ENCODE measurements at places on chromosomes 4 and X. TPM values are rescaled to one million over a fixed set of nuclear protein-coding genes. Genes with fewer than 3 reads are reported as not detected.

The FGF2 gene
- total RNA-seq: 4.0 TPM

DNA sequence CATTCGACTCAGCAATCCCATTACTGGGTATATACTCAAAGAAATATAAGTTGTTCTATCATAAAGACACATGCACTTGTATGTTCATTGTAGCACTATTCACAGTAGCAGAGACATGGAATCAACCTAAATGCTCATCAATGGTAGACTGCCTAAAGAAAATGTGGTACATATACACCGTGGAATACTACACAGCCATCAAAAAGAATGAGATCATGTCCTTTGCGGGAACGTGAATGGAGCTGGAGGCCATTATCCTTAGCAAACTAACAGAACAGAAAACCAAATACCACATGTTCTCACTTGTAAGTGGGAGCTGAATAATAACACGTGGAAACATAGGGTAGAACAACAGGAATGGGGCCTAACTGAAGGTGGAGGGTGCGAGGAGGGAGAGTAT is 44.9 kb downstream of the TMEM131L start:
- DNase-seq: no peak

The RNF128 gene
- total RNA-seq: not detected

The CORIN gene
- total RNA-seq: not detected

The PRKG2 gene
- 0.40 TPM for total RNA-seq

GRCh38 chrX:15825936-15826335 is 28.7 kb downstream of the AP1S2 start:
- DNase-seq: no peak

DNA sequence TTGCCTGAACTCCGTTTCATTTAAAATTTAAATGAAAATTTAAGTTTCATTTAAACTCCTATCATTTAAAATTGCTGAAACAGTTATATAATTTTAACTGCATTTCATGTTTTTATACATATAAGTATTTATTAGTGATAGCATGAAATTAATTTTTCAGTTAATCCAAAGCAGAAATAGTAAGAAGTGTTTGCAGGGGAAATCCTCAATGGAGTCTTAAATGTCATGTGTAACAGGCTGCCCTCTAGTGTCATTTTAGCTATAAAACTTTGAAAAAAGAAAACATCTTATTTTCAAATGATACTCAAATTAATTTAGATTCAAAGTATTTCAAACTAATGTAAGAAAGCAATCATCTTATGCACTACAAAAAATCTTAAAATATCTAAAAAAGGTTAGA is 27.2 kb downstream of the TAPT1 start:
- DNase-seq: peak; percentile 35

DNA sequence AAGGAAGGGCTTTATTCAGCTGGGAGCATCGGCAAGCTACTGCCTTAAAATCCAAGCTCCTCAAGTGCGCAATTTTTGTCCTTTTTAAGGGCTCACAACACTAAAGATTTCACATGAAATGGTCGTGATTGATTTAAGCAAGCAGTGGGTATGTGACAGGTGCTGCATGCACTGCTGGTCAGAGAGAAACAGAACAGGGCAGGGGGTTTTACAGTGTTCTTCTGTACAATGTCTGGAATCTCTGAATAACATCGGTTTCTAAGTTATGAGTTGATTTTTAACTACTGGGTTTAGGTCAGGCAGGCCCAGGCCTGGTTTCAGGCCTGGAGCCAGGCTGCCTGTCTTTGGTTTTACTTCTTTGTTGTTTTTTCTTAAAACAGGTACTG is 6.0 kb downstream of the UGT2B17 start:
- no peak for DNase-seq

GRCh38 chr4:56240554-56241174 is 146.6 kb downstream of the AASDH start:
- no peak for DNase-seq

DNA sequence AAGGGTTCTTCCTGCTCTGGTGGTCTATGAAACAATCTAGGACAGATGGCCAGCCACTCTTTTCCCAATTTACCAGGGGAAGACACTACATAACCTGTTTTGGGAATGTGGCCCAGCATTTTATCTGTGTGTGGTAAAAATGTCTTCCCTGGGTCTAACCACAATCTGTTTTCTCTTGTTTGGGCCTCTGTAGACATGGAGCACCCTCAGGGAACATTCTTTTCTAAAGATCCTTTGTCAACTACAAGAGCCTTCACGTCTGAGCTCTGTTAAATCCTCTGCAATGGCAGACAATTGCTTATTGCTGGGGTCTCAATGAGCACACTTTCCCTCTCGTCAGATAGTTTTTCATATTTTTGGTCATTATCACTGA is 35.5 kb downstream of the PLAC1 start:
- DNase-seq: peak; percentile 31

The CTAG2 gene
- not detected for total RNA-seq

The NIPAL1 gene
- total RNA-seq: 5.9 TPM

The SMARCA1 gene
- total RNA-seq: 34.8 TPM

DNA sequence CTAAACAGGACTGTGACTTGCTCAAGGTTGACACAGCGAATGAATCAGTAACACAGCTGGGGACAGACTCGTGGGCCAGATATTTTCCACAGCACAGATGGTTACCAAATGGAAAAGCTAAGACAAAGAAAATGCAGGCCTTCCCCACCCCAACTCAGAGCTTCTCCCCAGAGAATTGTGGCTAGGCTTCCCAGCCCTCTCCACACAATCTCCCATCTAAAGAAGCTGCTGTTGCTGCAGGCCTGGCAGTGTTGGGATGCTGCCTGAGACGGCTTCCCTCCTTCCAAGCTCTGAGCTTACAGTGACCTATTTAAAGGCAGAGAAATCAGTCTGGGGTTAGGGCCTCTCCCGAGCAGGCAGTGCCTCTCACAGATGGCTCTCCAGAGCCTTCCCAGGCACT is 46.5 kb upstream of the PGRMC1 start:
- no peak for DNase-seq

The PWWP3B gene
- 0.07 TPM for total RNA-seq

GRCh38 chr4:89299153-89299791 is 8.3 kb downstream of the GPRIN3 start:
- no peak for DNase-seq

The PRR32 gene
- not detected for total RNA-seq

The NAAA gene
- 48.6 TPM for total RNA-seq

GRCh38 chr4:164383058-164383357 is 370.9 kb upstream of the SMIM31 start:
- DNase-seq: no peak

- DNase-seq: no peak
Measured at GRCh38 chr4:1238676-1239000, 10.3 kb downstream of the CTBP1 start.

The EVC gene
- total RNA-seq: 22.7 TPM

- DNase-seq: no peak
Measured at GRCh38 chrX:111047575-111047974, 48.4 kb upstream of the PAK3 start.

DNA sequence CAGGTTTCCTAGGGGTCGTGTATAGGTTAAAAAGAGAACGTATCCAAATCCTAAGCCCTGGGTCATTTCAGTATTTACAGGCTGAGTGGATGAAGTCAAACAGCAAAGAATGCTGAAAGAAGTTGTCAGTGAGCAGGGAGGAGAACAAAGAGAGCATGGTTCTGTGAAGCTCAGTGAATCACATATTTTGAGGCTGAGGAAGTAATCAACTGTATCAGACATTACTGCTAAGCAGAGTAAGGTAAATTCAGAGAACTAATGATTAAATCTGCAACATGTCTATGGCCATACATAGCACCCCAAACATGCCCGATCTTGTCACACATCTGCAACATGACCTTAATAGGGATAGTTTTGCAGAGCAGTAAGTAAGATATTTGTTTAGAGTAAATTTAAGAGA is 1130.3 kb downstream of the RAPGEF2 start:
- no peak for DNase-seq

GRCh38 chrX:49278081-49278480 is 8.5 kb downstream of the PPP1R3F start:
- DNase-seq: no peak

The TRIM60 gene
- total RNA-seq: not detected

The CT45A10 gene
- total RNA-seq: not detected

The NEXMIF gene
- total RNA-seq: not detected
